ENCODE measurements at places on chromosomes 6 and 20.

- DNase-seq: no peak
These were observed 212.0 kb downstream of the IBTK start for GRCh38 chr6:82035526-82035925.

GRCh38 chr6:14337152-14337551 is 219.6 kb downstream of the CD83 start:
- no peak for DNase-seq

- DNase-seq: peak; percentile 37
These were observed 246.9 kb upstream of the PRDM1 start for GRCh38 chr6:105839266-105839665.

DNA sequence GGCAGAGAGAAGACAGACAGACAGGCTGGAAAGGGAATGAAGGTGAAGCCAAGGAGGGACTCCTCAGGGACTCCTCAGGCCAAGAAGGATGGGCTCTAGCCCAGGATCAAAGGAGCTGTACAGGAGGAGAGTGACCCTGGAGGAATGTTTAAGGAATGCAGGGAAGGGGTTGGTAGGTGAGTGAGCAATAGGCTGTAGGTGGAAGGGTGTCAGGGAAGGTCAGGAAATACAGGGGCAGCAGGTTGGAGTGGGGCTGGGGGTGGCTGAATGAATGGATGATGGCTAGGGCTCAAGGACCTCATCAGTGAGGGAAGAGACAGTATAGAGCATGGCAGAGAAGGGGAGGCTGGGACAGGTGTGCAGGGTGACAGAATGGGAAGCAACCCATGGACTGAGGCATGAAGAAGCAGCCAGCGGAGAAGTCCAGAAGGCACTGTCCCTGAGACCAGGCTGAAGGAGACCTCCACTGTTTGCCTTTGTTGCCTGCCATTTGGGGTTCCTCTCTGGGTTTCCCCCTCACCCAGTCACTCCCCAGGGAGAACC is 13.2 kb downstream of the SYNGAP1 start:
- DNase-seq: no peak

GRCh38 chr6:27839626-27840475 is 72.3 kb downstream of the OR2B2 start:
- no peak for DNase-seq

DNA sequence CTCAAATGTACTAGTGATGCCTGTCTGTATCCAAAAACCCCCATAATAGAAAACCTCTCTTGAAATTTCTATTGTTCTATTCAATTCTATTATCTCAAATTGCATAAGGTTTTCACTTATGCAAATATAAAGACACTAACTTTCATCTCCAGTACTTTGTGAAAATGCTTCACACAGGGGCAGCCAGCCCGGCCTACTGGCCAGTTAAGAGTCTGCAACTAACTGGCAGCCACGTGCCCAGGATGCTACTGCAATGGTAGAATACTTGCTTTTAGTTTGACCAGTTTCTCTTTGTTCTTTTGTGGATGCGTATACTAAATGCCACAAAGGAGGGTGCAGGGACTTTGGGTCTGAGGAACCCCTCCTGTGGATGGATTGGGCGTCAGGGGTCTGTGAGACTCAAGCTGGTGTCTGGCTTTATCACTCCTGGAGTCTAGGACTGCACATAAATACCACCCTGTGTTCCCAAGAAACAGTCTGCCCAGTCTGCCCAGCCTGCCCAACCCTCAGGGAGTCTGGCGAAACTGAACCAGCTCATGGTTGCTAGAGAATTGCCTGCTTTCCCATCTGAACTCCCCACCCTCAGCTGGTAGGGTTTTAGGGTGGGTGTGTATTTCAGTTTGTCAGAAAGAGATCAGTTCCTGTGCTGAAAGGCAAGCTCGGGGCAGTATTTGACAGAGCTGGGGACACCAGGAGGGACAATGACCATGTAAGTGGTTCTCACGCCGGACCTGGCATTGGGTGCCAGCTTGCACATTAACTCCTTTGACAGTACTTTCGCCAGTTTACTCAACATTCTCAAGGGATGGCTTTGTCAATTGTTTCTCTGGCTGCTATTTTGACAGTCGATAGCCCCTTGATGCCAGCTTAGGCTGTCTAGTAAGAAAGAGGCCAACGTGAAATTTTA is 558.2 kb upstream of the JAG1 start:
- DNase-seq: no peak

DNA sequence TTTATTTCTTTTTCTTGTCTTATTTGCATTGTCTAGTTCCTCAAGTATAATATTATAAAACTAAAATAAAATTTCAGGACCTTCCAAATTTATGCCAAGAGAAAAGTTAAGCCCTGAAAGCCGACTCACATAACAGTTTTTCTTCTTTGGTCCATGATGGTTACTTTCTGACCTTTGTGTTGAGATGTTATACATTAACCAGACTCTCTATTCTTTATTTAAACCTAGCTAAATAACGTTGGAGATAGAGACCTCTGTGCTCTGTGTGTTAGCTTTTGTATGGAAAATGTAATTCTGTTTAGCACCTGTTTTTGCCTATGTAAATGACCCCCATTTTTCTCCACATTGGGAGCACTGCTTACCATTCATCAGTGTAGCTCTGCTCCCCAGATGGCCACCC is 352.4 kb downstream of the CD109 start:
- no peak for DNase-seq

- DNase-seq: no peak
These were observed 16.8 kb upstream of the DCBLD1 start for GRCh38 chr6:117465691-117466090.

DNA sequence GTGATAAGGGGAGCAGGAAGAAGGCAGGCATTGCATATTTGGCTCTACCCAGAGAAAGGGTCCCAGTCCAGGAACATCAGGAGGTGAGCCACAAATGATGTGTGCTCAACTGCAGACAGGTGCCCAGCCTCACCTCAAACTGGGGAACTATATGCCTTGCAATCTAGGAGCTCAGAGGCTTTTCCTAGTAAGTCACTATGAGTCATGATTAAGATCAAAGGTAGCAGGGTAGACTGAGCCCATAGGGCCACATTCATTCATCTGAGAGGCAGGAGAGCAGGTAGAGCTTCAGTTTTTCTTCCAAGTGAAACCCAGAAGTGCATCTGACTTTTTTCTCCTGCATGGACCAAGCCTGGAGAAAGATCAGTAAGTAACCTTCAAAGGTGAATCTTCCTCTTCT is 31.3 kb downstream of the MARCKS start:
- DNase-seq: no peak

GRCh38 chr6:31041372-31041974 is 31.2 kb downstream of the MUC22 start:
- DNase-seq: no peak

DNA sequence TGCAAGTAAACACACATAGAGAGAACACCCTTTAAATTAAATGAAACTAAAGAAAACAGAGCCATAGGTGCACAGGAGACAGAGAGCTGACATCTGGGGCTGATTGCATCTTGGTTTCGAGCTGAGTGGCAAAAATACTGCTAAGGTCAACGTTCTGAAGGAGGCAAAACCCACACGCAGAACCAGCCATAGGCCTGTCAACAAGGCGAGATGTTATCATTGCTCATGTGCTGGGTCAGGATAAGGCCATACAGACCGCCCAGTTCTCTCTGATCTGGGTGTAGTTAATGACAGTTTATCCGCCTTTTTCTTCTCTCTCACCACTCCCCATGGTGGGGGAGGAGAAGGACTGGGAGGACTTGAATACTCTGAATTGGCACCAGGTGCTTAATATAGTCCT is 4.5 kb upstream of the FAM110A start:
- no peak for DNase-seq

- no peak for DNase-seq
These were observed 443 bp downstream of the RMND1 start for GRCh38 chr6:151451417-151451949.

DNA sequence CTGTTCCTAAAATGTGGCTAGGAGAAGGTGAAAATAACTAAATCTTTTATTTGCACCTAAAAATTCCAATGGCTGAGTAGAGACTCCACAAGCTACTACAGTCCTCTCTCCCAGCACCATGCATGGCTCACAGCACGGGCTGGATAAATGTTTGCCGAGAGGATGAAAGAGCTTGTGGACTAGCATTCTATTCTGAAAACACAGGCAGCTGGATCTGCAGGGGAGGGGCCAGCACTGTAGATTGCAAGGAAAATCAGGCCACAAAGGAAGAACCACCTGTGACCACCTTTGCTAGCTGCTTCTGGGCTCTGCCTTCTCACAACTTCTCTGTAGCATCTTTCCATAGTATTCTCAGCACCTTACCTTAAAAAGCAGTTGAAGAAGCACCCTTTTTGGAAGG is 46.6 kb downstream of the CLIC5 start:
- no peak for DNase-seq

Data from GM04503 (cell line).